HL-60 (cell line): ENCODE measurements at places on chromosomes 12 and 14.

DNA sequence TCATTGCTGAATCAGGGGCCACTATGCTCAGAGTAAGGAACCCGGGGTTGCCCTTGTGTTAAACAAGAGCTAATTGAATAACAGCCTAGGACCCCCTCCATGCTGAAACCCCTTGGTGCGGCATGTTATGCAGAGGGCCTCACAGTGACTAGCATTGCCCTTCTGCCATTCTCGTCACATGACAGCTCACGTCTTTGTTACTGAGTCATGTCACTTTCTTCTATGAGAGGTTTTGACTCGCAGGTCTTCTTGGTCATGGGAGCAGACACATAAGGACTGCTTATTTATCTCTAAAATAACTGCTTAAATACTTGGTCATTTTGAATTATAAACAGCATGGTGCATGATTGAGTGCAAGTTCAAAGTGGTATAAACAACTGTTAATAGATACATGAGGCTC is 24.9 kb downstream of the TCTN1 start:
- DNase-seq, result no peak

- peak; percentile 86 for DNase-seq
Observed at GRCh38 chr12:121110211-121110940, 22.3 kb upstream of the P2RX7 start.

- no peak for DNase-seq
Observed at GRCh38 chr14:64983439-64984310, 3.0 kb upstream of the FNTB start.

DNA sequence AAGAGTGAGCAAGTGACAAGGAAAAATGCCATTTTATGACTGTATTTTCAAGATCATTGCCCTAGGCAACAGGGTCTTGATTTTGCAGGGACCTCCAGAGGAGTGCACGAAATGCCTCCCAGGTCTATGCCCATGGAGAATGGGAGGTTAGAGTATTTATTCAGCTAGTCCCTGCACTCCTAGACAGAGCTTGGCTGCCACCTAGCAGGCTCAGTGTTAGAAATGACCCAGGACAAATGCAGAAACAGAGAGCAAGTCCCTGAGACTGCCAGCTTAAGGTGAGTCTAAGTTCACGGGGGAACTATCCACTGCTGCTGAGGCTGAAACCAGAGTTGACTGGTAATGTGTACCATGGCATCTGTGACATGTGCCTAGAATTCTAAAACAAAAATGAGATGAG is 506.4 kb downstream of the MED13L start:
- peak; percentile 2 for DNase-seq

DNA sequence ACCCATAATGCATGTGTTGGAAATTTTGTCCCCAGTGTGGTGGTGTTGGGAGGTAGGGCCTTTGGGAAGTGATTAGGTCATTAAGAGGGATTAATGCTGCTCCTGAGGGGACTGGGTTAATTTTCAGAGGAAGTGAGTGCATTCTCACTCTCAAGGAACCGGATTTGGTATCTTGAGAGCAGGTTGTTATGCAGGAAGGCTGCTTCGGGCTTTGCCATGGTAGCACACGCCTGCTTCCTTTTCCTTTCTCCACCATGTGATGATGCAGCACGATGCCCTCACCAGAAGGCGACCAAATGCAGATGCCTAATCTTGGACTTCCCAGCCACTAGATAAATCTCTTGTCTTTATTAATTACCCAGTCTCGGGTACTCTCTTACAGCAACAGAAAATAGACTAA is 257.1 kb downstream of the SSPN start:
- DNase-seq, result no peak

GRCh38 chr14:61466905-61467280 is 145.5 kb downstream of the PRKCH start:
- no peak for DNase-seq

DNA sequence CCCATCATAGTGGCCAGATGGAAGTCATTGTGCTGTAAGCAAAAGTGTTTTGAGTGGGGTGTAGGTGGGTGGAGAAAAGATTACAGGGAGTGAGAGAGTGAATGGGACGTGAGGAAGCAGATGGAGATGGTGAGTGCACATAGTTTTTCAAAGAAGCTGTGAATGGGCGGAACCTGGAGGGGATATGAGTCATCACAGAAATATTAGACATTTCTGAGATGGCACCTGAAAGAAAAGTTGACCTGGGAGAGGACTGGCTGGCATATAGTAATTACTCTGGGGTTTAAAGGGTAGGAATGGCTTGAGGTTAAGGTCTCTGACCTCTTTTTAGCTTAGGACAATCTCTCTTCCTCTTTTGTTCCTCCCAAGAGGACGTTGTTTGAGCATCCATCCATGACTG is 50.5 kb downstream of the ANO4 start:
- DNase-seq, result no peak
